ENCODE measurements at places on chromosomes 5 and 9.

GRCh38 chr5:158635565-158635964, 464.2 kb downstream of the EBF1 start:
- DNase-seq, result no peak

DNA sequence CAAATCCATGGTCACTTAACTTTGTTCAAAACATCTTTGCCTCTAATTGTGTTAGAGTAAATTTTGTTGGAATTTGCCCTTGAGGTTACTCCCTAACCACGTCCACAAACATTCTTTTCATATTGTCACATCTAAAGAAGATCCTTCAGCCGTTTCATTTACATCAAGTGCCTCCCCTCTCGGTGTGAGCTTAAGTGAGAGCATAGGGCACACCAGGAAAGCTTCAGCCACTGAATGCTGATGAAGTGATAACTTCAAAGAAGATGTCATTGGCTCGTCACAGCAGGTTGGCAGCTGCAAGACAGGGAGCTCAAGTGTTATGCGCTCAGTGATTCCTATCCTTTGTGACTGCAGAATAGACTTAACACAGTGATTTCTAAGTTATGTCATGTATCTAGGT, 49.6 kb upstream of the ADAMTS19 start:
- DNase-seq, result no peak

DNA sequence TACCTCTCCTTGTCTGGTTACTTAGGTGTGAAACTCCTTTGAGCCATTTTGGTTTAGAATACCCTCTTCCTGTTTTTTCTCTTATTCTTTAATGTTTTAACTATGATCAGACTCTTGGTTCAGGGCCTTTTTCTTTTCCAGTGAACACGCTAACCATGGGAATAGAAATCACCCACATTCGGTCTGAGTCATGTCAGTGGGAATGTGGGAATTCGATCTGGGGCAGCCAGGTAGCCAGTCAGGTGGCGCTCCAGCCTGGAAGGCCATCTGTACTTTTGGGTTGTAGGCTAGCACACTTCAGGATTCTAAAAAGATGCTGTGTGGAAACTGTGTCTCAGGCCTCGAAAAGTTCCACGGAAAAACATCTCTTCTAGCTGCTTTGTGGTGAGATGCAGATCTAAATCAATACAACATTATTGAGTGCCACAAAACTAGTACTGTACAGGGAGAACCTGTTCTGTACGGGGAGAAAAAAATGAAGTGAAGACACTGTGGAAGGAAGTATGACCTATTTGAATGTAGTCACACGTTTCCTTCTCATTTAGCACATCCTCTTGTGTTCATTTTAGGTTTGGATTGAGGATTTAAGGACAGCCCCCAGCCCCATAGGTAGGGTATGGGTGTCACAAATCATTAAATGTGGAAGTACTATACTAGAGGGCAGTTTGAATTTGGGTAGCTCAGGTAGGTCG, 36.4 kb downstream of the SNX30 start:
- DNase-seq, result no peak

DNA sequence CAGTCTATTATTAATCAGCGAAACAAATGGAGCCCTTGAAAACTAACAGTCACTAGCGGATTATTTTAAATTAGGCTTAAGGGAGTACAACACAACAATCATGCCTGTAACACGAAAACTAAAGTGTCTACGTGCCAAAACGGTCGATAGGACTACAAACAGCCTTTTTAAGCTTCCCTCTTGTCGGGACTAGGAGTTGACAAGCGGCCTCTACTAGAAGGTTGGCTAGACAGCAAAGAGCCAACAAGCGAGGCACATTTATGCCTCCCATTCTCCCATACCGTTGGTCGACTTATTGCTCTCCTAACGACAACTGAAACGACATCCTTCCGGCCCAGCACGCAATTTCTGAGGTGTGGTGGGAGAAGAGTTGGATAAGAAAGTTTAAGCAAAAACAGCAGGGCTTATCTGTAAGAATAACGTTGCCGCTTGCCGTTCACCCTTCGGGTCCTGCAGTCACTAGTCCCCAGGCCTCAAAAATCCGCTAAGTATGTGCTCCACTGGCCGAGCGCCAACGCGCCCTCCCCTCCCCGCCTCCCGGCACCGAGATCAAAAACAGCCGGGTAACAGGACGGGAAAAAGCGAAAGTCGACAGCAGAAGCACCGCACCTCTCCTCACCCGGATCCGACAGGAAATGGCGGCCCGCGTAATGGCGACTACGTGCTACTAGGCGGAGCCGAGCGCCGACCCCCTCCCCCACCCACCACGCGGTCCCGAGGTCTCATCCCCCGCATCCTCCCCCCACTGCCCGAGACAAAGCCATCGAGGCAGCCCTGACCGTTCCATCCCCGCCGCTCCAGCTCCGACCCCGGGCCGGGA, 813 bp downstream of the HNRNPK start:
- DNase-seq, result peak; percentile 84

- DNase-seq, result no peak
Measured at GRCh38 chr5:17738446-17738845, 104.2 kb downstream of the TAF11L14 start.

- DNase-seq, result no peak
Measured at GRCh38 chr5:64773533-64773932, 4.8 kb downstream of the CWC27 start.

DNA sequence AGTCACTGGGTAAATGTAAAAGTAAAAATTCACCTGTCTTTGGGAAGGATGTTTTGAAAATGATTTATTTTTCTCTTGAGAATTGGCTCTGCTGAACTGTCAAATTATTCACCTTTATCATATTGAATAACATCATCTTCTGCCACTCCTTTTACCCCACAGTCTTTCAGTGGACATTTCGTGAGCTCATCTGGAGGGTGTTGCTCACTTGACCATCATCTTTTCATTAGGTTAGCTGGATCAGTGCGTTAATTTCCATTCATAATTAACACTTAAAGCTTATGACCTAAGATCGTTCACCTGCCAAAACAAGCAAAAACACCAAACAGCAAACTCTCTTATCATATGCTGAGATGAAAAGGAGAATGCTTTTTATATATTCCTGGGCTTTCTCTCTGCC, 53.4 kb upstream of the TNFAIP8 start:
- DNase-seq, result no peak

DNA sequence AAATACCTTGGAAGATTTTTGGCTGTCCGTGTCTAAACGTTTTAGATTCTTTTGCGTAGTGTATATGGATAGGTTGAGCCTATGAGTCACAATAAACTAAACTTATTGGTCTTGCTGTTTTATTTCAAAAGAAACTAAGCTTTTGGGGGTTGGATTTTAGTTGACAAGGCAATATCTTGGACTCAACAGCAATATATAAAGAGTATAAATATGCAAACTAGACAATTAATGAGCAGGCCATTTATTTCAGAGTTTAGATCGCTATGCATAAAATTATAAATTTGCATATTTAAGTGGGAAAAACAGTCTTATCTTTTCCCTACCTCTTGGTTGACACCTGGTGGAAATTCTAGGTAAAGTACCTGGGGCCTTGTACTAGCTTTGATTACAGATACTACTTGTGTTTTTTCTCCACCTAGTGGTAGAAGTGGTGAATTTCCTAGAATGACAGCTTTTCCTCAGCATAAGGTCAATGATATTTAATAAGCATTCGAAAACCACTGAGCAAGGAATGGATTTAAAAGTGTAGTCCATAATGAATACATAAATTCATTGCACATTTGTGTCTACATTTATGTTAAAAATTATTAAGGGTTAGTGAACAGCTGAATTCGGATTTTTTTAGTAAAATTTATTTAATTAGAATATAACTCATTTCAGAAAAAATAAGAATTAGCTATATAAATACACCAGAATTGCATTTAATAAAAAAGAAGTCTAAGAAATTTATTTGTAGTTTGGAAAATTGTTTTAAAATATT, 1.7 kb upstream of the ARRDC3 start:
- no peak for DNase-seq

DNA sequence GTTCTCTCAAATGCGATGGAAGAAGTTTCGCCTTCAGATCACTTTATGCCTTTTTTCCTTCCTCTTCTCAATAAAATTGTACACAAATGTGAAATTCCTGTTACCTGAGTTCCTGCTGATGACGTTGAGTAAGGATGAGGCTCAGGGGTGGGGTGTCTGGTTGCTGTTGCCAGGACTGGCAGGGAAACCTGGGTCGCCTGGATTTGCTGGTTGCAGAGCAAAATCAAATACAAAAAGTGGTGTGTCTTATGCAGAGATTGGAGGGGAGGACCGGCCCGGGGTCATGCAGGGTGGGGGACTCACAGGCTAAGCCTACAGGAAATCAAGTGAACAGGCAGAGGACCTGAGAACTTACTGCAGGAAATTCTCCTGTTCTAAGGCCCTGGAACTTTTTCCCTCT, 39.2 kb downstream of the ANXA2R start:
- DNase-seq, result no peak

- no peak for DNase-seq
Measured at GRCh38 chr9:14302405-14302804, 11.5 kb downstream of the NFIB start.

DNA sequence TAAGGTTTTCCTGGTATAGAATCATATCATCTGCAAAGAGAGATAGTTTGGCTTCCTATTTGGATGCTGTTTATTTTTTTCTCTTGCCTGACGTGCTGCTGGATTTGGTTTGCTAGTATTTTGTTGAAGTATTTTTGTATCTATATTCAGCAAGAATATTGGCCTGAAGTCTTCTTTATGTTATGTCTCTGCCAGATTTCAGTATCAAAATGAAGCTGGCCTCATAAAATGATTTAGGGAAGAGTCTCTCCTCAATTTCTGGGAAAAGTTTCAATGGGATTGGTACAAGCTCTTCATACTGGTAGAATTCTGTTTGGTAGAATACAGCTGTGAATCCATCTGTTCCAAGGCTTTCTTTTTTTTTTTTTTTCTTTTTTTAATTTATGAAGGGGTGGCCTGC, 799.0 kb upstream of the TYRP1 start:
- no peak for DNase-seq

- DNase-seq, result no peak
Measured at GRCh38 chr5:39877479-39877878, 452.7 kb upstream of the DAB2 start.

DNA sequence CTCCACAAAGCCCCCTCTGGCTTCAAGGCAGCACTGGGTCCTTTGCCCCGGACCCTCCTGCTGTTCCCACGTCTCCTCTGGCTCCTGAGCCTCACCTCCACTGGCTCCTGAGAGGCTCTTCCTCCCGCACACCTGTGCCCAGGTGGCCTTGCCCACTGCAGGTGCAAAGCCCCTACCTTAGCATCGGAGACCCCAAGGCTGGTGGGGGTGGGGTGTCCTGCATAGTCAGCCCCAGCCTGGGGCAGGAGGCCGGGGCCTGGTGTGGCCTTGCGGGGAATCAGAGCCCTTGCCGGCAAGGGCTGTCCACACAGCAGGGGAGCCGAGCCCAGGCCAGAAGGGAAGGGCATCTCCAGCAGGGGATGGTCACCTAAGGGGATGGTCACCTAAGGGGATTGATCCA, 41.3 kb upstream of the CEP72 start:
- DNase-seq, result no peak

- no peak for DNase-seq
Measured at GRCh38 chr9:14321517-14322130, 7.7 kb upstream of the NFIB start.

DNA sequence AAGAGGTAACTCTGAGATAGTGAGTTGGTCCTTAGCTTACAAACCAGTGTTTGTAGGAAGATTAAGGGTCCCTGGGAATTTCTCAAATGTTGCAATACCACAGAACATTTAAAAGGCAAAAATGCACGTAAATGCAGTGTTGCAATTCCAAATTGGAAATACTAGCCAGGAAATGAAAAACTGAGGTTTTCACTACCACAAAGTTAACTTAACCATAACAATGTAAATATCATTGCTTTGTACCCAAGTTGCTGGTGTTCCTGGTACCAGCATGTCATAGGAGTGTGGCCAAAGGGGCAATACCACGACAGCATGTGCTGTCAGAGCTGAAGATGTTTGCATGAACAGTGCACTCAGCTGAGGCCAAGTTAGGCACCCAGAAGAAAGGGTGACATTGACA, 382.9 kb downstream of the GLIS3 start:
- no peak for DNase-seq

GRCh38 chr5:43043400-43043756, 3.3 kb upstream of the ANXA2R start:
- no peak for DNase-seq

GRCh38 chr5:77621440-77621839, 17.1 kb downstream of the OTP start:
- no peak for DNase-seq

GRCh38 chr5:80781356-80781755, 126.6 kb upstream of the DHFR start:
- DNase-seq, result no peak

GRCh38 chr9:135087489-135087792, at the start of gene OLFM1:
OLFM1 (plus strand) TSS chr9:135087668; CDS start chr9:135087990, 322 bp downstream.
- DNase-seq, result peak; percentile 56

DNA sequence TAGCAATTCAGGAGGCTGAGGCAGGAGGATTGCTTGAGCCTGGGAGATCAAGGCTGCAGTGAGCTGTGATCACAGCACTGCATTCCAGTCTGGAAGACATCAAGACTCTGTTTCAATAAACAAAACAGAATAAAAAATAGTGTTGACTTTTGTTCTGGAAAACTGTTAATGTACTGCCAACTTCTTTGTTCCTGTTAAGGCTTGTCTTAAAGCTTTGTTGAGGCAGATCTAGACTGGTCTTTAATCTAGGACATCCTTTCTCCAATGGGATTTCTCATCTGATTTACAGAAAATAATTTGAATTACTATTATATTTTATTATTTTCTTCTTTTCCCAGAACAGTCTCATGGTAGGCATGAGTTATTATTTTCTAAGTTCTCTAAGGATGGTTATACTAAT, 26.0 kb downstream of the BDP1 start:
- DNase-seq, result no peak

DNA sequence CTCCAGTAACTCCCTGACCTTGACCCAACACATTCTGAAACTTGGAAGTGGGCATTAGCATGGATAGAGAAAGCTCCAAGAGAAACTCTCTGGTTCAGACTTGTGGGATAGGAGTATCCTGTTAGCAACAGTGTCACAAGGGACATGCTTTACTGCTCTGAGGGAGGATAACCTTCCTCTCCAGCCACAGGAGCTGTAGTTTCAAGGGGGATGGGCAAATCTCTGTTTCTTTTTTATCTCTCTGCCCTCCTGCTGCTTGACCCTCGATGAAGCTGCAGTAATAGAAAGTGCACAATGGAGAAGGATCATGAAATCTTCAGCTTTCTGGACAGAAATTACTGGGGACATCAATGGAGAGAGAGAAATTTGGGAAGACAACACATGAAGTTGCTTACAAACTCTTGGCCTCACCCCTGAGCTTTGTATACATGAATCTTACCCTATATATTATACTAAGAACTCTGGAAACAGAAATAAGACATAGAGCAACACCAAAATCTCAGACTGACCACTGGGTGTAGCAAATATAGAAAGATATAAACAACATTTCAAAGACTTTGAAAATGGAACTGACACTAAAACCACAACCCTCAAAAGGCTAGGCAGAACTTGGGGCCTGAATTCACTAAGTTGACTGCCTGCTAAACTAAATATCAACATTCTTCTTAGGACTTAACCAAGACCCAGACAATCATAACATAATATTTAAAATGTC, 471.0 kb upstream of the MEF2C start:
- DNase-seq, result no peak

DNA sequence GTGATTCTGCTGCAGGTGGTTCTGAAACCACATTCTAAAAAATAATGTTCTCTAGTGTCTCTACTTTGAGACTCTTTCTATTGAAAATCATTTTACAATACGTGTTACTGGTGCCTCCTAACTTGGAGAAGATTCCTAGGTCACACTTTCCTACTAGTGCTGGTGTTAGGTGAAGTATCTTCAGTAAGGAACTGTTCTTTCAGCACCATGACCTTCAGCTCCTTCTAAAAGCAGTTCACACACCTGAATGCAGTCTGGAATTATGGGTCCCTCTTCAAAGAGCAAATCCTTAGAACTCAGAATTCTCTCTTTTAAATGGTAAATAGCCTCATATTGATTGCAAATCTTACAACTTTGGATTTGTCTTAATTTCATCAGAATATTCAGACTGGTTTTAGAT, 10.6 kb upstream of the DPYSL3 start:
- no peak for DNase-seq

Measured in stimulated activated CD4-positive, alpha-beta T cell treated with anti-CD3 and anti-CD28 coated beads, TNF-alpha, amount 100 ng/mL, for 24 hours (primary cell).